ENCODE measurements at places on chromosomes 16 and 17.

DNA sequence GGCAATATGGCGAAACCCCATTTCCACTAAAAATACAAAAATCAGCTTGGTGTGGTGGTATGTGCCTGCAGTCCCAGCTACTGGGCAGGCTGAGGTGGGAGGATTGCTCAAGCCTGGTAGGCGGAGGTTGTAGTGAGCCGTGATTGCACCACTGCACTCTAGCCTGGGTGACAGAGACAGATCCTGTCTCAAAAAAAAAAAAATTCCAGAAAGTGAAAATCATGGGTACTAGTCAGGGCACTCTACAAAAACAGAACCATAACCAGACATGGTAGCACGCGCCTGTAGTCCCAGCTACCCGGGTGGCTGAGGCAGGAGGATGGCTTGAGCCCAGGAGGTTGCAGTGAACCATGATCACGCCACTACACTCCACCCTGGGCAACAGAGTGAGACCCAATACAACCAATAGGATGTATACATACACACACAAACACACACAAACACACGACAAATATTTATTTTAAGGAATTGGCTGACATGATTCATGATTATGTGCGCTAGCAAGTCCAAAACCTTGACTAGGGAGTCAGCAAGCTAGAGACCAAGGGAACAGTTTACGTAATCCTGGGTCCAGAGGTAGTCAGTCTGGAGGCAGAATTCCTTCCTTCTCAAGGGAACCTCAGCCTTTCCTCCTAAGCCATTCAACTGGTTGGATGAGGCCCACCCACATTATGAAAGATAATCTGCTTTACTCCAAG, 11.6 kb upstream of the GP1BA start:
- no peak for DNase-seq

DNA sequence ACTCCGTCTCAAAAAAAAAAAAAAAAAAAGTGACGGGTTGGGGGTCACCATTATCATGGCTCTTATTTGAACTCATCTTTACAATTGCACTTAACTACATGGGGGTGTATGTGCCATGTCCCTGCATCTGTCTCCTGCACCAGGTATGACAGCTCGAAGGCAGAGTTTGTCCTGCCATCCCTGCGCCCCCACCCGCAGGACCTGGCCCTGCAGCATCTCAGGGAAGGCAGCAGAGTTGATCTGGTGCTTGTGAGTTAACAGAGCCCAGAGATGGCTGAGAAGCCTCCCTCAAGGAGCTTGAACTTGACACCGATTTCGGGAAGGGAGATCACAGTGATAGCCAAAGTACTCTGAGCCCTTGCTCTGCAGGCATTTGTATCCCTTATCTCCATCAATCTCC, 44.8 kb downstream of the C16orf82 start:
- no peak for DNase-seq

DNA sequence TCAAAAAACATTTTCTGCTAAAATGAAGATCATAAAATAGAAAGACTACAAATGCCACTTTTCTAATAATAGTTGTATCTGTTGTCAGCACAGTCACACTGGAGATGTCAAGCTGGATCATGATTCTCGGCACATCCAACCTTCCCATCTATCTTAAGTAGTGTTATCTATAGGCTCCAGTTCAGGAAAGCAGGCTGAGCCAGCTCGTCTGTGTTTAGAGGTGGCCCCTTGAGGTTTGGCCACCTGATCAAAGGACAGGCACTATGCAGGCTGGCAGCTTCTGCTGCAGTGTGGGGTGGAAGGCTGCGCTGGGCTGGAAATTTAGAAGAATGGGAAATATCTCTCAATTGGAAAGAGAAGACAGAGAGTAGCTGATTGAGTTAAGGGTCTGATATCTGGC, 32.4 kb downstream of the SMYD4 start:
- DNase-seq, result no peak

DNA sequence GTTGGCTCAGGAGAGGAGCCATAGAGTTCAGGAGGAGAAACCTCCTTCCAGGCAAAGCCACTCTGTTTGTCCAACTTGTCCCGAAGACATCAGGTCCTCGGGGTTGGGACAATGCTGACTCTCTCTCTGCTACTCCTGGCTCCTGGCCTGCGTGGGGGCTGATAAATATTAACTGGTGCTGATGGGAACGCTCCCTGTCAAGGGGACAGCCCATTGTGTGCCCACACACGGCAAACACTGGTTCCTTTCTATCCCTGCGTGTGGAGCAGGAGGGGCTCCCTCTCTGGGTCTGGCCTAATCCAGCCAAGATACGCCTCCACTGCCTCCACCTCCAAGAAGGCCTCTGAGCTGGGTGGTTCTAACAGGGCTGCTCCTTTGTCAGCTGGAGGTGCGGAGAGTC, 4.4 kb downstream of the KIF19 start:
- no peak for DNase-seq

DNA sequence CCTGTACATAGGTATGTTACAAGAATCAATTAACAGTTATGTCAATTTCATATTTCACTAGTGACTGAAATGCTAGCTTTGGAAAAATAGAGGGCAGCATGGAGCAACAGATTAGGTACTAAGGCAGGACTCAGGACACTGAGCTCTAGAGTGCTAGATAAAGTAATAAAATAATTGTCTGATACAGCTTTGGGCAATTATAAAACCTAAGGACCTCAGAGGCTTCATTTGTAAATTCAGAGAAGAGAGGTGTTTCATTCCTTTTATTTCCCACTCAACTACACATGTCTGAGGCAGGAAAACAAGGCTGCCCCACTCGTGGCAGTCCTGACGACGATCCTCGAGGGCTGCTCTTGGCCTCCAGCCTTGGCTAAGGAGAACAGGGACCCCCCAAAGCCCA, 81.5 kb downstream of the CA4 start:
- DNase-seq, result no peak

GRCh38 chr17:12726131-12726530, 60.4 kb downstream of the MYOCD start:
- no peak for DNase-seq

GRCh38 chr16:59988591-59988990, 1254.5 kb upstream of the GOT2 start:
- no peak for DNase-seq

- DNase-seq, result no peak
These were observed 4.0 kb downstream of the CBFA2T3 start for GRCh38 chr16:88973007-88973410.

DNA sequence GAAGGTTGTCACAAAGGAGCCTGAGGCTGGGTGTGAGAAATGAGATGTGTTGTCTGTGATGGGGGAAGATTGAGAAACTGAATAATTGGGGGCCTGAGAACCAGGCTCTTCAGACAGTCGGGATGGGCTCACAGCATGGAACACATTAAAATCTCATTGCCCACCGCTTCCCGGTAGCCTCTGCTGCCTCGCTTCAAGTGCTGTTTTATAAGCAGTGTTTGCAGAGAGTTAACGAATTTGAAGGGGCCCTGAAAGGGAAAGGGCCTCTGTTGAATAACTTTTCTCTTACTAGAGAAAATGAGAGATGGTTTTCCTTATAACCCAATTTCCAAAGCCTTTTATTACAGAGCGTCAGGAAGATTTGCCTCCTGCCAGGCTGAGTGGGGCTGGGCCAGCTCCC, 258.8 kb upstream of the ASIC2 start:
- no peak for DNase-seq

GRCh38 chr16:25978218-25978617, 286.5 kb downstream of the HS3ST4 start:
- no peak for DNase-seq

DNA sequence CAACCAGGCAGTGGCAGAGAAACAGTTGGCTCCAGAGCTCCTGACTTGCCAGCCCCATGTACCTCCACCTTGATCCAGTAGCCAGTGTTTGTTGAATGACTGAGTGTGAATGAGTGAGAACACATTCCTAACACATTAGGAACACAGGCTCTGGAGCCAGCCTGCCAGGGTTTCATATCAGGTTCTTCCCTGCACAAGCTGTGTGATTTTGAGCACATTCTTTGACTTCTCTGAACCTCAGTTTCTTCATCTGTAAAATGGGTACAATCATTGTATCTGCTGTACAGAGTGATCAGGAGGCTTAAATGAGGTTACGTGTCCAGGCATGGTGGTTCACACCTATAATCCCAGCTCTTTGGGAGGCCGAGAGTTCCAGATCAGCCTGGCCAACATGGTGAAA, 13.3 kb upstream of the RMI2 start:
- DNase-seq, result no peak

DNA sequence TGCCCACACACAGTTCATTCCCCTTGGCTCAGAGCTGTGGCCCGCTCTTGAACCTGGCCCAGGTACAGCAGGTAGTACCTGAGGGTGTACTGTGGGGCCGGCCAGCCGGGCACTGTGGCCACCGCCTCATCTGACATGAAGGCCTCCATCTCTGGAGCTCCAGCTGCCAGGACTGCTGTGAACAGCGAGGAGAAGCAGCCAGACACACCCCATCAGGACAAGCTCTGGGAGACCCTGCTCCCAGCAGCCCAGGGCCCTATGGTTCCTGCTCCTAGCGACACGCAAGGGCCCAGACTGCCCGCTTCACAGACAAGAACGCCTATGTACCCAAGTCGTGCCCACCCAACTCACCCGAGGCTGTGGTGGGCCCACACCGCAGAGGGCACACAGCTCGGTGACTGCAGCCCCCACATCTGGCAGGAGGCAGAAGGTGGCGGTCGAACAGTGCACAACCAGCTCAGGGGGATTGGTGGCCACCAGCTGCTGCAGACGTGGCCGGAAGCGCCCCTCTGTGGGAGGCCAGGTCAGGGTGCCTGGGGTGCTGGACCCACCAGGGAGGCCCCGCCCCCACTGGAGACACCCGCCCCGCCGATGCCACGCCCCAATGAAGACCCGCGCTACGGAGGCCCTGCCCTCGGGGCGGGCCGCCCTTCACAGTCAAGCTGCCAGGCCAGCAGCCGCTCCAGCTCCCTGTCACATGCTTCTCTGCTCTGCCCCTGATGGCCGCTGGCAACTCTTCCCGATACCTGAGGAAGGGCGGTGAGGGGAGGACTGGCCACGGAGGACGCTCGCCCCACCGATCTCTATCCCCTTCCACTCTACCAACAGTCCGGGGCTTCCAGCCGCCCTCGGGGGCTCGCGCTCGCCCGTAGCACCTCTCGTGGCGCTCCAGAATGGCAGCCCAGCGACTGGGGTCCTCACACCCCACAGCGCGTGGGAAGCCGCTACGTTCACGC, 1.1 kb upstream of the STUB1 start:
- no peak for DNase-seq

DNA sequence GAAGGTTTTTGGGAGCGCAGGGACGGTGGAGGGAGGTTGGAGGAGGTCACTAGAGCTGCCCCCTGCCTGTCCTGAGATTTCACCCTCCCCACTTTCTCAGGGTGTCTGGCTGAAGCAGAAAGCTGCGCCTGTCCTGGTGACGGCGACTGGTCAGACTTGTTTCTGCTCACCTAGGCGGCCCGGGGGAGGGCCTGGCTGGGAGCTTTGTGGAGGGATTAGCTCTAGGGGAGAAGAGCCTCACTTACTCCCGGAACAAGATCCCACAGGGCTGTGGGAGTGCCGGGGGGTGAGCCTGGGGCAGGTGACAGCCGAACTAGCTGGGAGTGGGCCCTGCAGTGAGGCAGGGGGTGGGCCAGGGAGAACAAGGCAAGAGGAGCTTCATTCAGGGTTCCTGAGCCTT, 11.5 kb downstream of the NHERF1 start:
- no peak for DNase-seq

DNA sequence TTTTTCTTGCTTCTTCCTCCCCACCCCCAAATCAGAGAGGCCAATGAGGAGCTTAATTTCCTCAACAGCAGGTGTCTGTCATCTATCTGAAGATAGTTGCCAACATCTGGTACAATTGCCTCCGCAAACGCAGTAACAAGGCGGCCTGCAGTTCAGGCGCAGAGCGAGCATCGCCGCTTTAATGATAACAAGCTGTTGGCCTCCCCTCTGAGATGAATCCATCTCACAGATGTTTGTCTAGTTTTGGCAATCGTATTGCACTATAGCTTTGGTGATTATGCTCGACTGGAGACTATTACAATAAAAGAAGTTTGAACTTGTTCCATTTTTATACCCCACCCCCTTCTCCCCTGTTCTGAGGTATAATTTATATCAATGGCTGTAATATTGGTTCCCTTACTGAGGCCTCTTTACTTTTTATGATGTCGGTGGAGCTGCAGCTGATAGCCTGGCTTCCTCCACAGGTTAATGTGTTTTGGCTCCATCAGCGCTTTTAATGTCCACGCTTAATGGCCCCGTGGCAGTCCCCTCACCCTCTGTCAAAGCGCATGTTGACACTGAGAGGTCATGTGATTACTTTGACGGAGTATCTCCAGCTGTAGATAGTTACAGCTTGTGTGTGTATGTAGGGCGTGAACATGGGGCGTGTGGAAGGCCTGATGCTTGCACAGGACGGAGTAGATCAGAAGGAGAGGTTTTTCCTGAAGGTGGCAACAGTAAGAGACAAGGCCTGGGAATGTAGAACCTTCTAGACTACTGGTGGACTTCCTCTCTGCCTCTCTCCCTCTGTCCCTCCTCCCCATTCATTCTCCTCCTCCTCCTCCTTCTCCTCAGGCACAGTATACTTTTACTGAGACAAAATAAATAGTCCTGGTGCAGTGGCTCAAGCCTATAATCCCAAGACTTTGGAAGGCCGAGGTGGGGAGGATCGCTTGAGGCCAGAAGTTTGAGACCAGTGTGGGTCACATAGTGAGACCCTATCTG, 164.7 kb downstream of the MSI2 start:
- DNase-seq, result no peak
